Stimulated activated CD8-positive, alpha-beta memory T cell treated with anti-CD3 and anti-CD28 coated beads, Interleukin-7, amount 100 ng/mL, for 1 hour (primary cell): ENCODE measurements at places on chromosomes 5 and 9.

DNA sequence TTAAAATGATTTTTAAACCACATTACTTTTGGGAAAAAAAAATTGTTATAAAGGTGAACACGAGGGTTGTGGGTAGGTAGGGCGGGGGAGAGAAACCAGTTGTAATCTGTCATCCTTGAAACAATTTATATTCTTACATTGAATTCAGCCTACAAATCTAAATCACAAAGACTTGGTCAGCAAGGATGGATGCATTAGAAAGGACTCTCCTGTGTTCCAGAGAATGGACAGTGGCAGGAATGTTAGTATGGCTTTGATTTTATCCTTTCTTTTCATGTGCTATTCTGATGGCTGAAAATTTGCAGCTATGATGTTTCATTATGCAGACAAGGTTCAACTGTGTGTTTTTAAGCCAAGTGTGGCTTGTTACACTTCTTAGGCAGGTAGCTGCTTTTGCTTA is 234.7 kb downstream of the SLF1 start:
- no peak for DNase-seq

DNA sequence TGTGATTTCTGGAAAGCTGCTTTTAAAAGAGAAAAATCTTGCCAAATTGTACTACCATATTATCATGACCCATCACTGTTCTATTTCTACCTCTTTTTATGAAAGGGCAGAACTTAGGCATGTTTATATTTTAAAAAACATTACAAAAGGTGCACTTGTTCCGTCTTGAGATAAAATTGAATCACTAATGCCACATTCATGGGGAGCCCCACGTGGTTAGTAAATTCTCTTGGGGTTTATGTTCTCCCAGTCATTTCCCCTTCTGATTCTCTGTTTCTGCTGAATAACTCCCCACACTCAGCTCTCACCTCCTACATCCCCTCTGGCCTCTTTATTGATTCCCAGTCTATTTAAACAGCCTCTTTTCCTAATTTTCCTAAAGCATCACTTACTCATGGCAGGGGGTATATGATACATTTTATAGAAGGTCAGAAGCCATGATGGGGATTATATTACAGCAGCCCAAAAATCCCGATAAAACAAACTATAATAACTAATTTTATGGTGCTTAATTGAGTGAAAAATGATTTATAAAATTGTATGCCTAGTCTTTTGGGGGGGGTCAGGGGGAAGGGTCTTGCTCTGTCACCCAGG is 19.7 kb upstream of the VLDLR start:
- DNase-seq, result no peak

- DNase-seq, result peak; percentile 20
Measured at GRCh38 chr5:912280-913091, 19.8 kb downstream of the TRIP13 start.

DNA sequence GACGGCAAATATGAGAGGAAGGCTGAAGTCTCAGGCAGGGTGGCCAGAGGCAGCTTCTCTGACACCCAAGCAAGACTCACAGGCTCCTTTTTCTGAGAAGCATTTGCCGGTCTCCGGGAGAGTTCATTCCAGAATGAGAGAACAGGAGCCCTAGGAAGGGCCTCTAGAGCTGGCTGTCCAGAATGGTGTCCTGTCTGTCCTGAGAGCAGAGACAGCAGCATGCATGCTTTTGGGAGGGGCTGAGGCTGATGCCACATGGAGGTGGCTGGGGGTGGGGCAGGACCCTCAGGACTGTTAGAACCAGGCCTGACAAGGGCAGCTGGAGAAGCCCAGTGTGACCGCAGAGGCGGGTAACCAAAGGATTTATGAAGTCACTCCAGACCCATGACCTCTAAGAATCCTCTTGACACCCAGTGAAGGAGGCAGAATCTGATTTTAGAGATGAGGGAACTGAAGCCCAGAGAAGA is 60.0 kb downstream of the SHB start:
- DNase-seq, result no peak

GRCh38 chr9:10052181-10052580 is 560.6 kb downstream of the PTPRD start:
- DNase-seq, result no peak

DNA sequence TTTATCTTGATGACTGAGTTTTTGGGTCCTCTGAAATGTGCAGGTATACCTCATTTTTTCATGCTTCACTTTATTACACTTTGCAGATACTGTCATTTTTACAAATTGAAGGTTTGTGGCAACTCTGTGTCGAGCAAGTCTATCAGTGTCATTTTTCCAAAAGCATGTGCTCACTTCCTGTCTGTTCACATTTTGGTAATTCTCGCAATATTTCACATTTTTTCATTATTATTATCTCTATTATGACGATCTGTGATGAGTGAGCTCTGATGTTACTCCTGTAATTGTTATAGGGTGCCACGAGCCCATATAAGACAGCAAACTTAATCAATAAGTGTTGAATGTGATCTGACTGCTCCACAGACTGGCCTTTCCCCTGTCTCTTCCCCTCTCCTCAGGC is 73.4 kb upstream of the FBXW11 start:
- no peak for DNase-seq

- DNase-seq, result no peak
Measured at GRCh38 chr5:44663991-44664710, 144.6 kb upstream of the MRPS30 start.

DNA sequence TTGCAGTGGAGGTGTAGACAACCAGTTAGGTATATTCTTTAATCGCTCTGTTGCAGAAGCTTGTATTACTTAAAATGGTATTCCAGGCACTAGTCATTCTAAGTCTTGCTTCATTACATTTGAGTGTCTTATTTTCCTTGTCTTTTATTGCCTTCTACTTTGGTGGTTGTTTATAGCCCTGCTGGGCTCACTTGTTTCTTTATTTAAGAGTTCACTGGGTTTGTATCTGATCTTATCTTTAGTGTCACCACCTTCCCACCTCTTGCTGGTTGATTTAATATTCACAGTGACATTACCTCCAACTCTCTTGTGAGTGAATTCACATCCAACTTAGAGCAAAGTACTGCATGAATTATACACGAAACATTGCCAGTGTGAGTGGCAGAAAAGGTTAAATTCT is 83.6 kb upstream of the BNC2 start:
- DNase-seq, result no peak

DNA sequence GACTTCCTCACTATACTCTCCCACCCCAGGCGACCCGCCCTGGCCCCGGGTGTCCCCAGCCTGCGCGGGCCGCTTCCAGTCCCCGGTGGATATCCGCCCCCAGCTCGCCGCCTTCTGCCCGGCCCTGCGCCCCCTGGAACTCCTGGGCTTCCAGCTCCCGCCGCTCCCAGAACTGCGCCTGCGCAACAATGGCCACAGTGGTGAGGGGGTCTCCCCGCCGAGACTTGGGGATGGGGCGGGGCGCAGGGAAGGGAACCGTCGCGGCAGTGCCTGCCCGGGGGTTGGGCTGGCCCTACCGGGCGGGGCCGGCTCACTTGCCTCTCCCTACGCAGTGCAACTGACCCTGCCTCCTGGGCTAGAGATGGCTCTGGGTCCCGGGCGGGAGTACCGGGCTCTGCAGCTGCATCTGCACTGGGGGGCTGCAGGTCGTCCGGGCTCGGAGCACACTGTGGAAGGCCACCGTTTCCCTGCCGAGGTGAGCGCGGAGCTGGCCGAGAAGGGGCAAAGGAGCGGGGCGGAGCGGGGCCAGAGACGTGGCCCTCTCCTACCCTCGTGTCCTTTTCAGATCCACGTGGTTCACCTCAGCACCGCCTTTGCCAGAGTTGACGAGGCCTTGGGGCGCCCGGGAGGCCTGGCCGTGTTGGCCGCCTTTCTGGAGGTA is 2.1 kb downstream of the CA9 start:
- DNase-seq, result no peak

GRCh38 chr9:81489046-81489445 is 200.3 kb downstream of the TLE1 start:
- no peak for DNase-seq

DNA sequence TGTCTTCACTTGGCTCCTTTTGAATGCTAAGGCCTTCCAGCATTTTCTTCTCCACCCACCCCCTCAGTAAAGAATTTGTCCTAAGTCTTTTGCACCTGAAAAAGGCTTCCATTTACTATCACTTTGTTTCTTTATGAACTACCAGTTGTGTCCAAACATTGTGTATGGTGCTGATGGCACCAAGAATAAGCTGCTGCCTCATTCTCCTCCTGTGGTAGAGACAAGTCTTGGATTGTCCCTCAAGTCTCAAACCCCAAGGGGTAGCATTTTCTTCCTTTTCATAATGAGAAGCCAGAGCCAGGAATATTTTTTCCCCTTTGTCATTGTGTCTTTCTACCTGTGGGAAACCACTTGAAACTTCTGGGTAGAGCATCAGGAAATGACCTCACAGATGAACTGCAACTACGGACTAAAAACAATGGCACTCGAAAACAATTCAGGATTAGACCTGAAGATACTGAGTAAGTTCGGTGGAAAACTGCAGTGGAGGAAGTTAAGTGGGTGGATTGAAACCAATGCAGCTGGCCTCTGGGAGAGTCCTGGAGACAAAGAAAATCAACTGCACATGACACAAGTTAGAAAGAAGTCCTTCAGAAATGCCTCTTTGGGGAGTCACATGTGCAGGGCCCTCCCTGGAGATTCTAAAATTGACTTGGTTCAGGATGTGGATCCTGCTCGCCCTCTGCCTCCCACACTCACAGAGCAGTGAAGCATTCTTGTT is 80.5 kb downstream of the SH3RF2 start:
- no peak for DNase-seq

DNA sequence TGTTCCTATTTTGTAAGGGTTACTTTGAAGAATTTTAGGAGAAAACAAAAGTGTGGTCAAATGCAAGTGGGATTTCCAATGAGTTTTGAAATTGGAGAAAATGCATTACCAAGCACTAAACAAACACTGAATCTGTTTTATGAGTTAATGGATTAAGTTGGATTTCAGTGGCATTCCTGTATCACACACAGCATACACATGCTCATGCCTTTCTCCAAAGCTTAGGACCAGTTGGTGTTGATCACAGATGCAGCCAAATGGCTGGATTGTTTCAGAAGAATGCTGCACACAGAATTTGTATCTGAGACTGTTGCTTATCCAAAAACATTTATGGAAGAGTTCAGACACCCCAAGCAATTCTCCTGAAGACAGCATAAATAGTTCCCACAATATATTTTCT is 611.1 kb downstream of the ACTL7B start:
- DNase-seq, result no peak

DNA sequence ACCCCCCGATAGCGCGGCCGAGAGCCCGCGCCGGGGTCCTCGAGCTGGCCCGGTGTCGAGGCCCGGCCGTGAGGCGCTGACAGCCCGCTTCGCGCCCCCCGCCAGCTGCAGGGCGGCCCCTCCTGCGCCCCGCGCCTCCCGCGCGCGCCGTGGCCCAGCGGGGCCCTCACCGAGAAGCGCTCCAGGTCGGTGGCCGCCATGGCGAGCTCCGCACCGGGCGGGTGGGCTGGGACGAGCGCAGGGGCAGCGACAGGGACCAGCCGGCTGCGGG is 166 bp downstream of the SEPTIN8 start:
- DNase-seq, result no peak

GRCh38 chr5:44652674-44653073 is 156.1 kb upstream of the MRPS30 start:
- DNase-seq, result no peak

- no peak for DNase-seq
Measured at GRCh38 chr5:111756581-111757354, at the start of gene NREP. Gene NREP (minus strand): TSS chr5:111757194. CDS start chr5:111755772, 1,422 bp downstream.

DNA sequence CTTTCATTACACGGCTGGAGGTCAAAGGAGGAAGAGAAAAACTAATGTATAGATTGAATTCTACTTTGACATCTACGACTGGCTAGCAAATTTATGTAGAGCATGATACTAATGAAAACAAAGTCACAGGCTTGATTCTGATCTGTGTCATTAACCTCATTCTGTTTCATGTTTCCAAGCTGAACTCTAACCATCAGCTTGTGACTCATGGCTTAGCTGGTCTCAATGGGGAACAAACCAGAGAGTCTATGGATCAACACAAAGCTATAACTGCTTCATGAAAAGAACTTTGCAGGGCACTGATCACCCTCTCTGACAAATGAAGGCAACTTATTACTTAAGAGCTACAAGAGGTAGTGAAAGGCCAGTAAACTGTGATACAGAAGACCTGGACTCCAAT is 23.6 kb upstream of the PDE4D start:
- DNase-seq, result no peak

- DNase-seq, result no peak
Measured at GRCh38 chr9:107704774-107705173, 215.2 kb upstream of the KLF4 start.

GRCh38 chr5:165757791-165758190 is 2252.4 kb downstream of the MAT2B start:
- no peak for DNase-seq

DNA sequence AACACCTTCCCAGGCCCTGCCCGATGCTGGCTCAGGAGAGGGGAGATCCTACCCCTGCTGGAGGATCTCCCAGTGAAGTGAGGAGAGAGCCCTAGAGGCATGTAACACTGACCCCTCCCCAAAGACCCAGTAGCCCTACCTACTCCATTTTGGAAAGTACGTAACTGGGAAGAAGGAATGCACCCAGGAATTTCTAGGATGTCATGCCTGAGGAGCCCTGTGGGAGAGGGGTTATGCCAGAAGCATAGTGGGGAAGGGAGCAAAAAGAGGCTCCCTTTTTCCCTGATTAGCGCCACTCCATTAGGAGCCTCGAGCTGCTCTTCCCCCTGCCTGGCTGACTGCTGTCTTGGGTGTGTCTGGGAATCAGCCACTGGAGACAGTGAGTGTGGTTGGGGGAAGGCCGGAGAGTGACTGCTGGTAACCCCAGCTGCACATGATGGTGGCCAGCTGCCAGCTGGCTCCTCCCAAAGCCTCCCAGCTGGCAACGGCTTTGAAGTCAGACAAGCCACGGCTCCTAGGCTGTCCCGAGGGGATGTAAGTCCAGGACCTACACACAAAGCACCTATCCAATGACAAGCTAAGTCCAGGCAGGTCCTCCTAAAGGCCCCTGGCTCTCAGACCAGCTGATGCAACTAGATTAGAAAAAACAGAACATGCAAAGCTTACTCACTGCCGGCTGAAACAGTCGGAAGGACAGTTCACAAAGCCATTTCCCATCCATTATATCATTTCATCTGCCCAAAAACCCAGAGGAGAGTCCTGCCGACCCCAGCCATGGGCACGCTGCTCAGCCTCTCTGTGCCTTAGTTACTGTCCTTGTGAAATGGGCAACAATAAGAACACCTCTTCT is 136.5 kb upstream of the ABCA1 start:
- no peak for DNase-seq

GRCh38 chr5:163861670-163862069 is 356.3 kb downstream of the MAT2B start:
- no peak for DNase-seq

GRCh38 chr9:92770360-92770995 is 5.8 kb upstream of the BICD2 start:
- DNase-seq, result no peak

DNA sequence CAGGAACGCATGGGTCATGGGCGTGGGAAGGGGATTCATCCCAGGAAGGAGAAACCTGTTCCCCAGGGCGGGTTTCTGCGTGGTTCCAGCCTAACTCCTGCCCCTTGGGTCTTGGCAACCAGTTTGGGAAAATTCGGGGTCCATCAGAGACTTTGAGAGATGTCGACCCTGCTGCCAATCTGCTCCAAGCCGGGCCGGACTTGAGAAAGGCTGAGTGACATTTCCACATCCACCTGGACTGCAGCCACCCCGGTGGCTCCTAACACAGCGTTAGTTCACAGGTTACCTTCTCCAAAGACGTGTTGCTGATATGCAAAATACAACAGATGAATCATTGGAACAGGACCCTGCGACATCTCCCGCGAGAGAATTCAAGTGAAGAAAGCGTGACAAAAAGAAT is 627.2 kb downstream of the IRX1 start:
- DNase-seq, result no peak

- DNase-seq, result no peak
Measured at GRCh38 chr5:107415762-107416161, 255.0 kb downstream of the EFNA5 start.
